ENCODE measurements at places on chromosomes 6 and 20.

DNA sequence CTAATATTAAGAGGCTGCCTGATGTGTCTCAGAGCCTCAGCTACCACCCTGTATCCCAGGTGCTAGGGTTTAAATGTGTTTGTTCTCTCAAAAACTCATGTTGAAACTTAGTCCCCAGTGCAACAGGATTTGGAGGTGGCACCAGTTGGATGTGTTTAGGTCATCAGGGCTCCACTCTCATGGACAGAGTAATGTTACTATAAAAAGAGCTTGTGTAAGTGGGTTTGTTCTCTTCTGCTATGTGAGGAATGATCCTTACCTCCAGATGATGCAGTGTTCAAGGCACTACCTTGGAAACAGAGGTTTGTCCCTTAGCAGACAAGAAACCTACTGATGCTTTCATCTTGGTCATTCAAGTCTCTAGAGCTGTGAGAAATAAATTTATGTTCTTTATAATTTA lies 164.9 kb upstream of the EPHA7 start:
- no peak for DNase-seq

GRCh38 chr6:129894921-129895320 lies 33.8 kb upstream of the TMEM244 start:
- DNase-seq = no peak

DNA sequence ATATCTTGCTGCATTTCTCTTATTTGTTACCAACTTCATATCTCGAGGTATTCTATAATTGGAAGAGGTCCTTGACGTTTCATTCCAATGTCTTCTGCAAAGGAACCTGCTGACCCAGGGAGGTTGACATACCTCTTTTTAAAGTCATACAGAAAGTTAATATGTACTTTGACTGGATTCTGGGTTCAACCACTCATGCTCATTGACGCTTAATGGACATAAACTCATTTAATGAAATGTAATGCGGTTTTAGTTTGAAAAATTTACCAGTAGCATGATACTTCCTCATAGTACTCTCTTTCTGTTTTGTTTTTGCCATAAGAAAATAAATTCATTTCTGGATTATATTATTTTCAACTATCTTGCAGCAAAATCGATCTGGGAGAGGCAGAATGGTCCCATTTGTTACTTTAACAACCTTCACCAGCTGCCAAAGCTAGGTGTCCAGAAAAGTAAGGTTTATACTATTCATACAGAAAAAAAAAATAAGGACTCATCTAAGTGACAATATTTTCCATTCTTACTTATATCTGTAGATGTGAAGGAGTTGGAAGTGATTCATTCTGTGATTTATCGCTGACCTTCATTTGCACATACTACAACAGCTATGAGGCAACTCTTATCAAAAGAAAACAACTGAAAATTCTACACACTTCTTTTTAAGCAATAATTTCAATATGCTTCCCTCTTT lies 101.6 kb downstream of the ATXN1 start:
- DNase-seq = no peak

GRCh38 chr20:5109276-5109675 lies 10.5 kb downstream of the PCNA start:
- DNase-seq = no peak

- peak; percentile 73 for DNase-seq
These were observed 2.6 kb downstream of the ASF1A start for GRCh38 chr6:118896339-118897136.

DNA sequence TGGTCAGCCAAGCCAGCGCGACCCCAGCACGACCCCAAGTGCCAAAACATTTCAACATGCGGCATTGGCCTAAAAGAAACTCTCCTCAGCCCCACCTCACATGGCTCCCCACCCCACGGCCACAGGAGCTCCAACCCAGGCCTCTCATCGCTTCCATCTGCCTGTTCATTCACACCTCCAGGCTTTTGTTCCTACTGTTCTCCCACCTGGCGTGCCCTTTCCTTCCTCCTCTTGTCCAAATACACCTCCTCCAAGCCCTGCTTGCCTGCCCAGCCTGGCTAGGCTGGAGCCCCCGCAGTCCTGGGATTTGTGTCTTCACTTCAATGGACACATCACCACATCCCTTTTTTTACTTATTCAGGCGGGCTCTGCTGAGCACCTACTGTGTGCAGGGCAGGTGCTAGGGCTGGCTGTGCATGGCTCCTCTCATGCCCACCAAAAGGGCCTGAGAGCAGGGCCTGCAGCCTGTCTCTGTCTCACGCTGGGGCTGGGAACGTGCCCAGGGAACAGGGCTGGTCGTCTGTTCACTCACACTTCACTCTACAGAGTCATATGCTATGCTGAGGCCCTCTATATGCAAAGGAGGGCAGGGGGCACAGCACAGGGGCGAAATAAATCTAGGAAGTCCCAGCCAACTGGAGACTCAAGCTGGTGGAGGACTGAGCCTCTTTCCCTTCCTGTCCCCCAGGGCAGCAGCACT lies 61.1 kb downstream of the GRM4 start:
- DNase-seq = no peak
